ENCODE measurements at places on chromosomes 12 and 14.

- H3K4me1 ChIP-seq: no peaks in the 10 kb centered on the region
- no peaks in the 10 kb centered on the region for H3K27me3 ChIP-seq
- H3K27ac ChIP-seq: no peak overlapping the region
- no peaks in the 10 kb centered on the region for H3K36me3 ChIP-seq
- H3K4me3 ChIP-seq: no peak overlapping the region
These were observed 141.0 kb downstream of the PAH start for GRCh38 chr12:102776041-102776440.

- no peaks in the 10 kb centered on the region for H3K36me3 ChIP-seq
- H3K27ac ChIP-seq: peak overlapping the region; percentile 1
- H3K4me1 ChIP-seq: no peaks in the 10 kb centered on the region
- no peak overlapping the region for H3K4me3 ChIP-seq
These were observed 282.1 kb upstream of the GRIP1 start for GRCh38 chr12:66960704-66961690.

DNA sequence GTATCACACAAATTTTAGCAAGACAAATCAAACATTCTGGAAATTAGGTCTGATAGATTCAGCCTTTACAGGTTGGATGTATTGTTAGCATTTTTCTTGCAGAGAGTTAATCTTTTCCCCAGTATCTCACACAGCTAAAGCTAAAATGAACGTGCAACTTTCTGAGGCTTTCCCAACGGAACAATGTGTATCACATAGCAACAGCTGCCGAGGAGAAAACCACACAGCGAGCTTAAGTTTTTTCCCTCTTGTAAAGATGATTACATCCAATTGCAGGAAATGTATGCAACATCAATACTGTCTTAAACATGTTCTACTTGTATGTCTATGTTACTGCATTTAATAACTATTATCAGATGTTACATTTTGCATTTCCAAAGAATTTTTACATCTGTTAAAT lies 182.2 kb downstream of the CCDC59 start:
- H3K27ac ChIP-seq: no peak overlapping the region
- H3K27me3 ChIP-seq: no peaks in the 10 kb centered on the region
- DNase-seq: no peak
- H3K36me3 ChIP-seq: no peaks in the 10 kb centered on the region
- no peak overlapping the region for H3K4me3 ChIP-seq

DNA sequence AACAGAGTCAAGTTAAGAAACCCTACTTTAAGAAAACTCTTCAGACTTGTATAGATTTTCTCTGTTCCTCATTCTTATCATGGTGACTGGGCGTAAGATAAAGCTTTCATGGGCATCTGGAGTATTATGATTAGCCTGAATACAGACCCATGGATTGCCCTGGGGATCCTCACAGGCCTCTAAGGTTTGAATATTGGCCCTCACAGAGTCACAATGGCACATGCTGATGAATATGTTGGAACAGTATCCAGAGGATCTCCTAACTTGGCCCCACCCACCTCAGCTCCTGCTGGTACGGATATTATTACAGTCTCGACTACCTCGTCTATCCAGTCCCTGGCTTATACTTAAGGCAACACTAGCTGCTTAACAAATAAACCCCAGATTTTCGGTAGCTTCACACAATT lies 8.1 kb downstream of the OSBPL8 start:
- H3K4me1 ChIP-seq: peaks cover 19% of the 10 kb centered on the region
- H3K27me3 ChIP-seq: no peaks in the 10 kb centered on the region
- DNase-seq: no peak
- H3K4me3 ChIP-seq: no peak overlapping the region

All from hepatocyte (in vitro differentiated cells).